Stimulated activated CD4-positive, alpha-beta T cell treated with anti-CD3 and anti-CD28 coated beads, TNF-alpha, amount 100 ng/mL, for 24 hours (primary cell): ENCODE measurements at places on chromosomes 11 and 22.

- DNase-seq, result no peak
Observed at GRCh38 chr11:1509626-1510255, 23.2 kb upstream of the MOB2 start.

DNA sequence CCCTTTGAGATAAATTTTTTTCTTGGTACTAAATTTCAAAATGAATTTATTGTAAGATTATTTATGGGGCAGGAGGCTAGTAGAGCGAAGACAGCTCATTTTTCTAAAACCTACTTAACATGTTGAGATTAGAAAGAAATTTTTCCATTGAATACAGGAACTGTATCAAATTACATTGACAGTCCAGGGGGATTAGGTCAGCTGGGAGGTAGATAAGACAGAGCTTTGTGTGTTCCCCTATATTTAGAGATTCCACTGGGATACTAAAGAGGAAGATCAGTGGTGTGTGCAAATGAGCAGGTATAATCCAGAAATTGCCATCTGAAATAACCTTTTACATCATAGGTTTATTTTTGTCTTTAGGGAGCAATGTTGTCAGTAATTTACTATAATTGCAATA, 32.1 kb downstream of the ENDOD1 start:
- DNase-seq, result no peak

- DNase-seq, result no peak
Observed at GRCh38 chr22:46525389-46526243, 11.8 kb downstream of the CELSR1 start.

DNA sequence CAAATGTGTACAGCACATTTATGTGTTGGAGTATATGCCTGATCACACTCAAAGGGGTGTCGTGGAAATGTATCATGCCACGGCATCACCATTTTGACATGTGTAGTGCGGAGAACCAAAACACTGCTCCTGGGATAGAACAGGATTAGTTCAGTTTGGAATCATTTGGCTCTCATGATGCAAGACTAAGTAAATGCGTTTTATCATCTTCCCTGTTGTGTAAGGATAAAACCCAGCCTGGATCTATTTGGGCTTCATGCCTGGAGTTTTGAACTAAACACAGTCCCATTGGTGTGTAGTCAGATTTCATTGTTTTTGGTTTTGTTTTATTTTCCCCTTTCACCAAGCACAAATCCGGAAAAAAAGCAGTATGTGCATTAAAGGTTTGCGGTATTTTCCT, 574.3 kb downstream of the NTM start:
- no peak for DNase-seq

- no peak for DNase-seq
Observed at GRCh38 chr11:12042215-12042676, 33.8 kb upstream of the DKK3 start.

GRCh38 chr22:30721741-30722140, 27.1 kb downstream of the OSBP2 start:
- no peak for DNase-seq

- DNase-seq, result no peak
Observed at GRCh38 chr22:49140911-49141665, 686.6 kb downstream of the BRD1 start.

- DNase-seq, result no peak
Observed at GRCh38 chr22:50192436-50193204, 6.9 kb downstream of the TRABD start.

- no peak for DNase-seq
Observed at GRCh38 chr22:48715511-48715910, 1112.2 kb downstream of the BRD1 start.

GRCh38 chr11:23022854-23023253, 162.6 kb upstream of the CCDC179 start:
- no peak for DNase-seq

DNA sequence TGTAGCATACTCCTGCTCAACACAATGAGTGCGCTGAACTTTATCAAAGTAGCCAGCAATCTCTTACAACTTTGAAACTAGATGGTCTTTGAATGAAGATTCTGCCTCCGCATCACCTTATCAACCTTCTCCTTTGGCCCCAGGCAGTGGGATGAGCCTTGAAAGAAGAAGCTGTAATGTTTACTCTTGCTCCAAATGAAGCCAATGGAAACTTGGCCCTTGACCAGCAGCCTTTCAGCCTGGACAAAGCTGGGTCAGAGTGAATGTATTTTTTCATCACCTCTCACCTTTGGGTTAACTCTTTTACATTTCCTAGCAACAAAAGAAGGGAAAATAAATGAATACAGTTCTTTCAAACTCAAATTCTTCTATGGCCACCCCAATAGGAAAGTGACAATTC, 359.1 kb downstream of the KCNA4 start:
- DNase-seq, result no peak

DNA sequence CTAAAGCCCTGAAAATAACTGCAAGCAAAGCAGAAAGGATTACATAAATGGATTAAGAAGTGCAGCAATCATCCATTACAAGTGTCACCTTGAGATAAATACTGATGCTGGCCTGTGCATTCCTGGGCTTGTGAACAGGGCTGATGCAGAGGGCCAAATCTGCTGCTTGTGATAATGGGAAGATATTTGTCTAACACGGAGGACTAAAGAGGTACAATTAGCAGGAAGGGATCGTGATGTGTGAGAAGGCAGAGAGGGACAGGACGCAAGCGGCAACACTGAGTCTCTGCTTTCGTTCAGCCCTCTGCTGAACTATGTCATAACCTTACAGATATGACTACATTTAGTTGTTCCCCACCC, 107.7 kb upstream of the DDI1 start:
- DNase-seq, result no peak

GRCh38 chr11:69142895-69143294, 12.8 kb upstream of the SMIM38 start:
- no peak for DNase-seq

- DNase-seq, result no peak
Observed at GRCh38 chr11:103842795-103843194, 193.6 kb upstream of the DDI1 start.

- DNase-seq, result no peak
Observed at GRCh38 chr11:111320728-111321568, 22.6 kb downstream of the POU2AF3 start.

- no peak for DNase-seq
Observed at GRCh38 chr11:117426941-117427340, 99.3 kb downstream of the CEP164 start.

- no peak for DNase-seq
Observed at GRCh38 chr11:35223371-35223796, 84.4 kb downstream of the CD44 start.

GRCh38 chr11:67354075-67355022, 1.0 kb upstream of the POLD4 start:
- DNase-seq, result no peak

GRCh38 chr22:29385151-29385704, 3.1 kb downstream of the AP1B1 start:
- DNase-seq, result no peak

DNA sequence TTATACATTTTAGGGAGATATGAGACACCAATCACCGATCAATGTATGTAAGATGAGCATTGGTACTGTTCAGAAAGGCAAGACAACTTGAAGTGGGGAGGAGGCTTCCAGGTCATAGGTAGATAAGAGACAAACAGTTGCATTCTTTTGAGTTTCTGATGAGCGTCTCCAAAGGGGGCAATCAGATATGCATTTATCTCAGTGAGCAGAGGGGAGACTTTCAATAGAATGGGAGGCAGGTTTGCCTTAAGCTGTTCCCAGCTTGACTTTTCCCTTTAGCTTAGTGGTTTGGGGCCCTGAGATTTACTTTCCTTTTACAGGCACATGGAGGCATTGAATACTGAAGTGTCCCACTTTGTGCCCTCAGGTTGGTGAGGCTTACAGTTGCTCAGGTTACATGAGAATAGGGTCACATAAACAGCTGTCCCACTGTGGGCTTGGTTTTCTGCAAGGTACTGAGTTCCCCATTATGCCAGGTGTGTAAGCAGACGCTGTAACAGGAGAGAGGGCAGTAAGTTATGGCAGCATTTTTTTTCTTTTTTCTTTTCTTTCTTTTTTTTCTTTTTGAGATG, 129.8 kb upstream of the SERPIND1 start:
- DNase-seq, result no peak

GRCh38 chr11:76837696-76838677, 22.7 kb upstream of the ACER3 start:
- DNase-seq, result no peak

DNA sequence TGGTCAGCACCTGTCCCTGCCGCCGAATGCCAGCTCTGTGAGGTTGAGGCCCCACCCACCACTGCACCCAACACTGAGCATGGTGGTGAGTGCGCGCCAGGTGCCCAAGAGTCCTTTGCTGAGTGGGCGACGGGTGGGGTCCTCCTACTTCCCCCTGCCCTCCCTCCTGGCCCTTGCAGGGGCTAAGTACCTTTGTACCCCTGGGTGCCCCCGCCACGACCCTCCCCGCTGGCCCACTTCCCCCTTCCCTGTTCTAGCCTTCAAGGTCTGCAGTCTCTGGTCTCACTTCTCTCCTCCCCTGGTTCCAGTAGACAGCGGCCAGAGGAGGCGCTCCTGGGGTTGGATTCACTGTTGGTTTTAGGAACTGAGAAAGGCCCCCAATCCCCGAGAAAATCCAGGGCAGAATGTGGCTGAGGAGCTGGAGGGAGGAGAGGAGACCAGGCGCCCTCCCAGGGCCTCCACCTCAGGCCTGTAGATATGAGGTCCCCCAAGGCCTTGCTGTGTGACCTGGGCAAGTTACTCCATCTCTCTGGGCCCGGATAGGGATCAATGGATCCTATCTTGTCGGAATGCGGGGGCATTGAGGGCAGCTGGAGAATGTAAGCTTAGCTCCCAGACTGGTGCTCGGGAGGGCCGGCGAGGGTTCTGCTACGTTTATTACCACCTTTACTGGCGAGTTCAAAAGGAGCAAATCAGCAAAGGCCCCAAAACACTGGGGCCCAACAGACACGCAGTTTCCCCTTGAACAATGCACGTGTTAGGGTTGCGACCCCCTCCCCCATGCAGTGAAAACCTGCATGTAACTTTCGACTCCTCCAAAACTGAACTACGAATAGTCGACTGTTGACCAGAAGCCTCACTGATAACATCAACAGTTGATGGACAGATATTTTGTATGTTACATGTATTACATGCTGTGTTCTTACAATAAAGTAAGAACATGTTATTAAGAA, 31.9 kb upstream of the SMIM38 start:
- DNase-seq, result no peak

DNA sequence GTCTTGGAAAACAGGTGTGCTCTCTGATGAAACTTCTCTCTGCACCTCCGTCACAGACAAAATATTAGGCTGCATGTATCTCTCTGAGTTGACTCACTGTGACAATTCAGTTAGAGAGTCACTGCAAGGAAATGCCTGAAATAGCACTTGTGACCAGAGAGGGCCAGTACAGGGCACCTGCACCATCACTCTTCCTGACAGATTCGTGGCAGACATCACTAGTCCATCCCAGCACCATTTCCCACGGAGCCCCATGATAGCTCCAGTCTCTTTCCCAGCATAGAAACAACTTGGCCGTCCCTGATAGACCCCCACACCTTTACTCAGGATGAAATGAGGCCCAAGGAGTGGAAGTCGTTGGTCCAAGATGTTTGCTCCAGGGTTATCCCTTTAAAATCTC, 73.3 kb upstream of the ISX start:
- DNase-seq, result no peak

GRCh38 chr22:35023692-35024363, 42.1 kb upstream of the ISX start:
- peak; percentile 42 for DNase-seq

DNA sequence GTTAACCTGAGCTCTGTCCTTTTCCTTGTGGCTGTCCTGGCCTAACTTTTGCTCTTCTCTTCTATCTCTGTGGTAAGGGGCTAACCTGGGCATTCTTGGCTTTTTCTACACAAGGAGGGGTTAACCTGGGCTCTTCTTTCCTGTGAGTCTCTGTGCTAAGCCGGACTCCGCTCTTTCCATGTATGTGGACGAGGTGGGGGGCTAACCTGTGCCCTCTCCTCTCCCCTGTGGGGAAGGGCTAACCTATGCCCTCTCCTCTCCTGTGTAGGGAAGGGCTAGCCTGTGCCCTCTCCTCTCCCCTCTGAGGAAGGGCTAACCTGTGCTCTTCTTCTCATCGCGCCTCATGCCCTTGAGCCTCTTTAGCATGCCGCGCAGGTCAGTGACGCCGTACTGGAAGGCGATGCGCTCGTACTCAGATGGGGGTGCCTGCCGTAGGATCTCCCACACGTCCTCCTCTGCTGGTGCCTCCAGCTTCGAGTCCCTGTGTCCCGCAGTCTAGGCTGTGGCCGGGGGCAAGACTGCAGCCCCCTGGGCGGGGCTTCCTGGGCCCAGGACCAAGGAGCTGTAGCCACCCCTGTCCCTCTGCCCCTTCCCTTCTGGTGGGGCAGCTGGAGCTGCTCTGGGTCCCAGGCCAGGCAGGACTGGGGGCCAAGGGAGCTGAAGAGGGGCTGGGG, 6.5 kb downstream of the MYBPC3 start:
- no peak for DNase-seq

DNA sequence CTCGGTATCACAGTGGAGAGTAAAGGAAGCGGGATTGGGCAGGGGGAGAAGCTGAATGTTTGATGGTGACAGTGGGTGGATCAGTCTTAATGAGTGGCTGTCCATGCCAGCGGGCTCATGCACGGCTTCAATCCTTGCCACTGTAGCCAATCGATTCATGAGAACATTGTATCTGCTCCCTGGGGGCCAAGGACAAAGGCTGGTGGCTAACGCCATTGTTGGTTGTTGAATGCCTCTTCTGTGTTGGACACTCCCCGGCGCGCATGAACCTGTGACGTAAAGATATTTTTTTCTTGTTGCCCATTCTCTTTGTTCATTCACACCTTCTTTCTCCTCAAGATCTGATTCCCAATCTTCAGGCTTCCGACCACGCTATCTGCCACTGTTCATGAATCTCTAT, 20.9 kb upstream of the ATXN10 start:
- no peak for DNase-seq

DNA sequence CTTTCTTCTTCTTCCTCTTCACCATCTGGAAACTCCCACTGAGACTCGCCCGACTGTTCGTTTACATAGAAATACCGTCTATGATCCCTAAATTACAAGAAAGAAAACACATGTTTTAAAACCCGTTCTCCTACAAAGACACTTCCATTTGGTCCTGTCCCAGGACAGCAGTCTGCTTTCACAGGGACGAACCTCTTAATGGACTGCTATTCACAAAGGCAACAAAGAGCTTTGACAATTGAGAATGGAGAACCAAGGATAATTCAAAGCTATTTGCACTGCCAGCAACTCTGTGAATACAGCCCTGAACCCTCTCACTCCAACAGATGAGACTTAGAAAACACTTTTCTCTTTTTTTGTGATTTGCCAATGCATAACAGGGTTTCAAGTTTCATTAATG, 16.3 kb upstream of the AGBL2 start:
- no peak for DNase-seq

DNA sequence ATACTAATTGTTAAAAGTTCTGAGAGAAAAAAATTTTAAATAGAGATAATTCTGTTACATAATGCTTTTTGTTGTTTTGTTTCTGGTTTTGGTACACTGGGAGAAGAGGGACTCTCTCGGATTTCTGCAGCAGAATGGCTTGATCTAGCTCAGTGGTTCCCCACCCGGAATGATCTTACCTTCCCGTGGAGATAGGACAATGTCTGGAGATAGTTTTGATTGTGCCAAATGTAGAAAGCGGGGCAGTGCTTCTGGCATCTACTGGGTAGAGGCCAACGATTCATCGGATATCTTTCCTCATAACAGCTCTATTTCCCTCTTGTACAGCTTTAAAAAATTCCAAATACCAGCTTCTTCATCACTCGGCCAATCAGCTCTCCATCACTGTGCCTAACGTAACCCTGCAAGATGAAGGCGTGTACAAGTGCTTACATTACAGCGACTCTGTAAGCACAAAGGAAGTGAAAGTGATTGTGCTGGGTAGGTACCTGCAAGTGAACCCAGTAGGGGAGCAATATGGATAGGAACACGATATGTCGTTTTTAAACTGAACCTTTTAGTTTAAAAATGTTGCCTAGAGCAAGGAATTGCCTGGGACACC, 13.2 kb downstream of the CRTAM start:
- DNase-seq, result no peak
